ENCODE measurements at places on chromosomes 7 and 10.

- DNase-seq, result no peak
Measured at GRCh38 chr10:85548034-85548433, 818.6 kb downstream of the GRID1 start.

DNA sequence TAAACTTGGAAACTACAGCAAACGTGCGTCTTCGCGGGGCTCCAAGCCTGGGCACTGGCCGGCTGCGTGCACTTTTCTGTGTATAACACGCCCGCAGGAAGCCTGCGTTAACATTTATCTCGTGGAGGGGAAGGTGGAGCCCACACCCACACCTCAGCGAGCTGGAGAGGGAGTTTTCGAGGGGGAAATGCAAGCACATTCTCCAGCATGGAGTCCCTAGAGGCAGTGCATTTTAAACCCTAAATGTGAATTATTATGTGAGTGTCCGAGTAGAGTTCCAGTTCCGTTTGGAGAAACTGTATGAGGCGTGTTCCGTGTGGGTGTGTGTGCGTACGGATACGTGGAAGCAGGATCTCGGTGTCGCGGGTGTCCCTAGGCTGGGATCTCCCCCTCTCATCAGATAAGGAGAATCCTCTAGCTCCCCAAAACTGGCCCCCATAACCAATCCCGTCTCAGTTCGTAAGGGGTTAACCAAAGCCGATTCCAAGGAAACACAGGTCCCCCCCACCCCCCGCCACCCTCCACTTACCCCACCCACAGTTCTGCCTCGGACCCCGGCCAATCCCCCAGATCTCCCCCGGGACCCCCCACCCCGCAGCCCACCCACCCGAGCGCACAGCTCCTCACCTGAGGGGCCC, 403 bp downstream of the CDK6 start:
- DNase-seq, result no peak

DNA sequence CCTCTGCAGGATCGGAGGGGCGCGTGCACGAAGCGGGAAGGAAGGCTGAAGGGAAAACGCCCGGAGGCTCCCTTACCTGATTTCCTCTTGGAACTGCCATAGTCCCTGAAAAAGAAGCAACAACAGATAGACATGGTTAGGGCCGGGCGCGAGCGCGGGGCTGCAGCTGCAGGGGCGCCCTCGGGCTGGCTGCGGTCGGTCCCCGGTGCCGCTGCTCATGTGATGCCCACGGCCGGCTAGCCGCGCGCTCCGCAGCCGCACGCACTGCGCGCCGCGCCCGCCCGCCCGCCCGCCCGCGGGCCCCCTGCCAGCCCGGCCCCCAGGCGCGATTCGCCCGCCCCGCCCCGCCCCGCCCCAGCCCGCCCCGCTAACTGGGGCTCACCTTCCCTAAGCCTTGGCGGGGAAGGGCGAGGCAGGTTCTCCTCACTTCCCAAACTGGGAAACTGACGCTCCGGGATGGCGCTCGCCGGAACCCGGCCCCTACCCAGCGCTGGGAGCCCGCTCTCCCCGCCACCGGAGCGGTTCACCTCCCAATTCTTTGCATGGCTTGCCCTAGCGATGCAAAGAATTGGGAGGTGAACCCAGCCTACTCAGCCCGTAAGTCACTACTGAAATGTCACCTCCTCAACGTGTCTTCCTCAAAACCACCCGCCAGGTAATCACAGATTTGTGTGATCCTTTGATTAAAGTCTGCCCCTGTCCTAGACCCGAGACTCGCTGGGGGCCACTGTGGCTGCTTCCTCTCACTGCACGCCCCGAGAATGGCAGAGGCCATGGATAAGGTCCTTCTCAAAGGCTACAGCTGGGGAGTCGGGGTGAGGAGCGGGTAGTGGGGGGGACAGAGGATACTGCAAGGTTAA, 162.2 kb downstream of the SH3PXD2A start:
- DNase-seq, result no peak

DNA sequence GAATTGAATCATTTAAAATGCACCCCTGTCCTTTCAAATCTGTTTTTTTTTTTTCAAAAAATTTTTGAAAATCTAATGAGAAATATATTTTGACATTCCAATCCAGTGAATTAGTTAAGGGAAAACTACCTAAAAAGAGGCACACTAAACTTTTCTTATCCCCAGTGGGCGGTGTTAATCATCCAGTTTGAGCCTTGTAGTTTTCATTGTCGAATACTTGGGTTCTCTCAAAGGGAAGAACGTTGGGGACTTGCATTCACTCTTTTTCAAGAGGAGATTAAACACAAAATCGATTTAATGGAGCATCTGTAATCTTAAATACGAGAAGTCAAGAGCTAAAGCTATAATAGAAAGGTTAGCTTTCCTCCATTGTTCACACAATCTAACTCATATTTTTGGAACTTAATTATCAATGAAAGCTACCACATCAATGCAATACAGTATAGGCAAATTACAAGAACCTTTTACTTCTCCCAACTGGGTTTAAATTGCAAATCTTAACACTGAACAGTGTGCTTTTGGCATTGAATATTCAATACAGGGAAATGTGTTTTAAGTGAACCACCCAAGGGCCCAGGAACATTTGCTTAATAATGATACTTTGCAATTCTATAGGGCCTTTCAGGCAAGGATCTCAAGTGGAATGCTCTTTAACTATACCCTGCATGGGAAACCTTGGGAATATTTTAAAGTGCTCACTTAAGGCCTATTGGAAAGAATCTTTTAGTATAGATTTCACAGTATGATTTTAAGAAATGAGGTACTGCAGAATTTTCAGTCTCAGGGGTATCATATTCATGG, 13.1 kb upstream of the SP8 start:
- no peak for DNase-seq

GRCh38 chr10:3398825-3399646, 226.5 kb upstream of the PITRM1 start:
- no peak for DNase-seq

- no peak for DNase-seq
Measured at GRCh38 chr10:34119456-34119855, 695.6 kb downstream of the PARD3 start.

- no peak for DNase-seq
Measured at GRCh38 chr10:35578618-35578956, 26.6 kb upstream of the GJD4 start.

DNA sequence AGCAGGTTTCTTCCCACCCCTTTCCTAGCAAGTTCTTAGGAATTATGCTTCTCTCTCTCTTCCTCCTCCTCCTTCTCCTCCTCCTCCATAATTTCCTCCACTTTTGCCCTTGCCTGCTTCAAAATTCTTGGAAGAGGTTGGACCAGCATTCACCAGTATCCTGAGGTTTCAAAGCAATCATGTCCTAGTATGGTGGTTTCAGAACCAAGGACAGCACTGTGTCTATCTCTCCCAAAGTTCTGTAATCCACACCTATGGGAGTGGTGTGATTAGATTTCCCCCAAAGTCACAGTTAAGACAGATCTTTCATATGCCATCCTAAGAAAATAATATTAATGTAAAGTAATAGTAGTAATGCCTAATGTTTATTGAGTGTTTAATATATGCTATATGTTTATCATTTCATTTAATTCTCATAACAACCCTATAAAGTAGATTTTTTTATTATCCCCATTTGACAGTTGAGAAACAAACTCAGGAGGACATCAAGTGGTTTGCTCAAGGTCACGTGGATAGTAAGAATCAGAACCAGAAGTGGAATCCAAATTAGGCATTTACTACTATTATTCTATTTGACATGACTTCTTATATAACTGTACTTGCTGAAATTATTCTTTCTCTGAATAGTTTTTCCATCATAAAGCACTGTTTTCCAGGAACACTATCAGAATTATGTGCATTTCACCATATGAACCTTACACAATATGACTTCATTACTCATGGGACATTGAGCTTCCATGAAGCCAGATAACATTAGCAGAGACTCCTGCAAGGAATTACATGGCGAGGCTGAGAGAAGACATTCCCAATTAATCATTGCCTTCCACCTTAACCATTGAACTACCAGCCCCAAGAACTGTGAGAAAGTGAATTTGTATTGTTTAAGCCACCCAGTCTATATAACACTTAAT, 91.4 kb downstream of the IPMK start:
- DNase-seq, result no peak

- no peak for DNase-seq
Measured at GRCh38 chr10:122638106-122638505, 61.5 kb downstream of the C10orf120 start.

DNA sequence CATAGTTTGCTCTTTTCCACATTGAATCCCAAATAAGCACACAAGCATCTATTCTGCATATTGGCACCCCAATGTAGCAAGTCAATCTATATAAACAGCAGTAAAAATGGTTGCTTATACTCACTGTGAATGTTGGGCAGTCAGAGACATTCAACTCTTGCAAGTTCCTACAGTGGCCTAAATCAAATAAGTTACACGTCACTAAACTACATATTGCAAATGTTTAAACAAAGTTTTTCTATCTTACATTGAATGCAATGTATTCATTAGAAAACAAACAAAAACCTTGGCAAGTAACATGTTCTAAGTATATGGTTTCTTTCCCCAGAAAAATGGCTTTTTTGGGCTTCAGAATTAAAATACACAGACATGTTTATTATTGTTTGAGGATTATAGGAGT, 19.0 kb downstream of the LRRC17 start:
- DNase-seq, result no peak

DNA sequence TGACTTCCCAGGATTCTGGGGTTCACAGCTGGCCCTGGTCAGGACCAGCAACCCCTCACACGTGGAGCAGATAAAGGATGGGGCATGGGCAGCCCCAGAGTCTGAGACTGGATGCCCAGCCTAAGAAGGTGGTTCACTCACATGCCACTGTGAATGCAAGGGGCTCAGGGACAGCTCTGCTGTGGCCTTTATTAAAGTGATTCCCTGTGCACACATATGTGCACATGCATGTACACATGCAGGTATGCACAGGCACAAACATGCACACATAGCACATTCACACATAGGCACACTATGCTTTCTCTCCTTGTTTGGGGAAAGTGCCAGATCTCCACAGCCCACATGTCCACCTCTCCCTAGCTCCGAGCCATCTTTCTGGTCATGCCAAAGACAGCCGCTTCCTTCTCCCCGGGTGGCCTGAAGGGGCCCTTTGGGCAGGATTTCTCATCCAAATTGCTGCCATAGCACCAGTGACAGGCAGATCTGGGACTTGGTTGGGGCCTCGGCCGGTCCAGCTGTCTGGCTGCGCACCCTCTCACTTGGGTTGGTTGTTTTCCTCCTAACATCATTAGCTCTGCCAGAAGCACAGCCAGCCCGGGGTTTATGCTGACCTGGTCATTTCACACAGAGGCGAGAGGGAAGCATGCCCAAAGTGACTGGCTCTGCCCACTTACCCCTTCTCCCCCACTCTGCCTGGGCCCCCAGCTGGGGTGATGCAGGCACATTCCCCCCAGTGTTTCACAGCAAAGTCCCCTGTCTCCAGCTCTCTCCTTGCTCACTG, 1.4 kb downstream of the GCK start:
- DNase-seq, result no peak

GRCh38 chr7:5349005-5349380, 66.2 kb downstream of the SLC29A4 start:
- DNase-seq, result no peak

GRCh38 chr7:988426-988911, 5.5 kb downstream of the CYP2W1 start:
- no peak for DNase-seq

GRCh38 chr10:17409170-17409733, 45.1 kb downstream of the ST8SIA6 start:
- no peak for DNase-seq

DNA sequence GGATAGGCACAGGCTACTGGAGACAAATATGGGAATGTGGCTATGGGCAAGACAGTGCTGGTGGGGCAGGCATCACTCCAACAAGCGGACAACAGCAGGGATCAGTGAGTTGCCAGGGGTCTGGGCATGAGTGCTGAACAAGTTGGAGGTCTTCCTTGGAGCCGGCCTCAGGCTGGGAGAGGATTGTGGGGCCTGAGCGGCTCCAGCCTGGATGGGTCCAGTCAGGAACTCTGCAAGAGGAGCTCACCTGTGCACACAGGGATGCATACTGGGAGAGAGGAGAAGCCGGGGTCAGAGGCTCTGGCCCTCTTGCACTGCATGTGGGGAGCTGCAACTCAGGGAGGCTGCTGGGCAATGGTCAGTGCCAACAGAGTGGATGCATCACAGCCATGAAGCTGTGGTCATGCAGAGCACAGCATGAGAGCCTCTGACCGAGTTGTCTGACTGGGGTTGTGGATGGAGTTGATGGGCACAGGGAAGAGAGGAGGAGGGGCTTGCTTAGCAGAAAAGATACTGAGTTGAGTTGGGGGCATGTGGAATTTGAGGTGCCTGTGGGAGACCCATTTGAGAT, 204.0 kb upstream of the ZNF32 start:
- no peak for DNase-seq

GRCh38 chr7:149873970-149874643, 338 bp downstream of the ATP6V0E2 start:
- no peak for DNase-seq

DNA sequence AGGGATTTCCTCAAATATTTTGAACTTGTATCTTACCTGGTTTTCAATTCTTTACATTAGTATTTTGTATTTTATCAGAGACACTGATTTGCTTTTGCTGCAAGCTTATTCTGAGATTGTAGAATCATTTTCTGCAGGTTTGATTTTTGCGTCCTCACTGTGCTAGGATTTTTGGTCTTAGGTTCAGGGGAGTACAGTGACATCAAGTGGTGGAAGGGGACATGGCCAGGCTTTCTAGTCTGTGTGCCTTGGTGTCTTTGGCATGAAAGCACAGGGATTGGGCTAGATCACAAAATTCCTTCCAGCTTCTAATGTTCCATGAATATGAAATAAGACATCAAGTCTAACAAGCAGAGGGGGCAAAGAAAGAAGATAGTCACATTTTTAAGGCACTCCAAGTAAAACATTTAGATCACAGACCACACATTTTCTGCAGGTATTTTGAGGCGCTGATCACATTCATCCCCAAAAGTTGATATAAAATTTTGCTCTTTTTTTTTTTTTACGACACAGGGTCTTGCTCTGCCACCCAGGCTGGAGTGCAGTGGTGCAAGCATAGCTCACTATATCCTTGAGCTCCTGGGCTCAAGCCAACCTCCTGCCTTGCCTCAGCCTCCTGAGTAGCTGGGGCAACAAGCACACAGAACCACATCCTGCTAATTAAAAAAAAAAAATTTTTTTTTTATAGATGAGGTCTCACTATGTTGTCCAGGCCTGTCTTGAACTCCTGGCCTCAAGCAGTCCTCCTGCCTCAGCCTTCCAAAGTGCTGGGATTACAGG, 124.4 kb downstream of the PON1 start:
- DNase-seq, result no peak

GRCh38 chr10:62330213-62330612, 44.0 kb upstream of the ZNF365 start:
- no peak for DNase-seq

DNA sequence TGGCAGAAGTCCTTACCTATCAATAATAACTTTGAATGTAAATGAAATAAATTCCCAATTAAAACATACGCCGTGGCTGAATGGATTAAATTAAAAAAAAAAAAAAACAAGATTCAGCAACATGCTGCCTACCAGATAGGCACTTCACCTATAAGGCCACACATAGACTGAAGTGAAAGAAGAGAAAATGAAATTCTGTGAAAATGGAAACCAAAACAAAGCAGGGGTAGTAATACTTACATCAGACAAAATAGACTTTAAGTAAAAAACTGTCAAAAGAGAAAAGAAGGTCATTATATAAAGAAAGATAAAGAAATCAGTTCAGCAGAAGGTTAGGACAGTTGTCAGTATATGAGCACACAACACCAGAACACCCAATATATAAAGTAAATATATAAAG, 55.3 kb downstream of the TCAF1 start:
- no peak for DNase-seq
